ENCODE measurements at places on chromosomes 2 and 18.
A peak's percentile ranks its signal among the peaks of the same experiment; 100 is the strongest.

GRCh38 chr2:39787950-39788349 is 8.9 kb upstream of the THUMPD2 start:
- no peak overlapping the region for H3K27ac ChIP-seq
- no peaks in the 10 kb centered on the region for H3K27me3 ChIP-seq

- peaks cover 5% of the 10 kb centered on the region for H3K27me3 ChIP-seq
- H3K36me3 ChIP-seq = no peaks in the 10 kb centered on the region
- H3K27ac ChIP-seq = no peak overlapping the region
- H3K4me3 ChIP-seq = no peak overlapping the region
- DNase-seq = no peak
- no peaks in the 10 kb centered on the region for H3K4me1 ChIP-seq
These were observed 80.7 kb downstream of the PDCL3 start for GRCh38 chr2:100643467-100643866.

DNA sequence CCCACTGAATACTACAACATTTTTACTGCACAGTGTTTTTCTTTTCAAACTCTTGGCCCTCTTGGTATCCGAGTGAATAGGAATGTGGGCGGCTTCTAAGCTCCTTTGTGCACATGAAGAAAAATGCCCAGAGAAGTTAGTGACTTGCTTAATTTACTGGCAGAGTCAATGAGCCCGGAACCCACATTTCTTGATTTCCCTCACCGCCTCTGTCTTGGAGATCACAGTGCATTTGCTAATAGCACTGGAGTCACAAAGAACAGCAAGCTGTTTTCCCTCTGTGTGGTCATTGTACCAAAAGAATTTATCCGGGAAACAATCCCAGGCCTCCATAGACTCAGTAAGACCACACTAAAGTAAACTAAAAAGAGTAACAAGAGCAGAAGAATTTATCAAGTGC is 18.9 kb downstream of the STON1 start:
- H3K4me3 ChIP-seq = no peak overlapping the region
- peaks cover 11% of the 10 kb centered on the region for H3K36me3 ChIP-seq
- H3K27me3 ChIP-seq = no peaks in the 10 kb centered on the region
- peak overlapping the region; percentile 48 for H3K27ac ChIP-seq
- DNase-seq = no peak
- peaks cover 24% of the 10 kb centered on the region for H3K4me1 ChIP-seq

- no peak overlapping the region for H3K27ac ChIP-seq
- H3K4me1 ChIP-seq = no peaks in the 10 kb centered on the region
- no peak for DNase-seq
- H3K27me3 ChIP-seq = peaks cover 1% of the 10 kb centered on the region
- H3K36me3 ChIP-seq = no peaks in the 10 kb centered on the region
- no peak overlapping the region for H3K4me3 ChIP-seq
These were observed 128.2 kb upstream of the CXCR4 start for GRCh38 chr2:136246086-136246669.

DNA sequence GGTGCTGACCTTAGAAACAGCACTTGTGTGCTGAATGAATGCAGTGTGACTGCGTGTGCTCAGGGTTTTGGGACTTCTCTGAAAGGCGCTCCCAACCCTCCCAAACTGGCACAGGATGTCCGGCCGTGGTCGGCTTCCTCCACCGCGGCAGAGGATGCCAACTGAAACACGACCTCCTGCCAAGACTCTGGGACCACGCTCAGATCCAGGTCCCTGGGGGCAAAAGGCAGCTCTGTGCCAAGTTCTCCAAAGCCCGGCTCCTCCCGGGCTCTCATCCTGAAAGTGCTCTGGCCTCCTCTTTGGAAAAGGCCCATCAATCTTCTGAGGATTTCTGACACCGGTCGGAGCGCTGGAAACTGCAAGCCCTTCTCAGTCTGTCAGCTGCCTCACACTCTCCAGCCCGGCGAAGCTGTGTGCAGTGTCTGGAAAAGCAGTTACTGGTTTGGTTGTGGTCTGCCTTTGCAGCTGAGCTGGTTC is 32.3 kb upstream of the ZBTB7C start:
- H3K4me1 ChIP-seq = peaks cover 4% of the 10 kb centered on the region
- H3K4me3 ChIP-seq = no peak overlapping the region
- no peaks in the 10 kb centered on the region for H3K36me3 ChIP-seq

- H3K27ac ChIP-seq = no peak overlapping the region
- no peak for DNase-seq
- H3K36me3 ChIP-seq = no peaks in the 10 kb centered on the region
- H3K27me3 ChIP-seq = no peaks in the 10 kb centered on the region
- no peaks in the 10 kb centered on the region for H3K4me1 ChIP-seq
These were observed 33.5 kb upstream of the NOL4 start for GRCh38 chr18:34258176-34258575.

DNA sequence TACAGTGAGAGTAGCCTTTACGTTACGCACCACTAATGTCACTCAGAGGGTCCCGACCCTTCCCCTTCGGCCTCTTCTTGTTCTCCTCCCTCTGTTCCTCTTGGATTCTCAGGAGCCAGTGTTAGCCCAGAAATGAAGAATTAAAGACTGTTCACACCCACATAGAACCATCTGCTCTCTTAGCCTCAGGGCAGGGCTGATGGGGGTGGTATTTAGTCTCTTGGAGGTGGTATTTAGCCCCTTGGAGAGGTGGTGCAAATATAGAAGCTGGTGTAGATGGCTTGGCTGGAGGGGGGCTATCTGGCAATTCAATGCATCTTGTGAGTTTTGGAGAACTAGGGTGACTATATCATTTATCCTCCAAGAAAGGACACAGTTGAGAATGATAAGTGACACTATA is 286.5 kb downstream of the PRKCE start:
- peak overlapping the region; percentile 96 for H3K27ac ChIP-seq
- H3K4me3 ChIP-seq = no peak overlapping the region
- H3K27me3 ChIP-seq = no peaks in the 10 kb centered on the region
- H3K36me3 ChIP-seq = no peaks in the 10 kb centered on the region
- H3K4me1 ChIP-seq = peaks cover 42% of the 10 kb centered on the region

DNA sequence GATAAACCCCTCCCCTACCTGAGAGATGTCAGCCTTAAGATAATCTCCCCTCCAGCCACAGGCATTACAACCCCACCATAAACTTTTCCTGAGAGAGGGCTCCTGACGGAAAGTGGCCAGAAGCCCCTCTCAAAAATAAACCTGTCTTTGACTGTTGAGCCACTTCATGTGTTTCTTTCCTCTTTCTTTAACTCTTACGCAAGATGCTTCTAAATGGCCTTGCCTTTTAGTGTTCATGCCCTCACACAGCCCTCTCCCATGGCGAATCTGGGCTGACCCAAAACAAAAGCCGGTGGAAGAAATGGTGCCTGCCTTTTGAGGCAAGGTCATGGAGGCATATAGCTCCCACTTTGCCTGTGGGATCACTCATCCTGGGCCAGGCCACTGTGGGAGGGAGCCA is 54.4 kb downstream of the NAPG start:
- no peak overlapping the region for H3K4me3 ChIP-seq
- H3K27me3 ChIP-seq = no peaks in the 10 kb centered on the region
- no peak for DNase-seq
- no peaks in the 10 kb centered on the region for H3K4me1 ChIP-seq
- no peak overlapping the region for H3K27ac ChIP-seq

GRCh38 chr2:104026725-104027124 is 827.2 kb upstream of the POU3F3 start:
- no peak overlapping the region for H3K27ac ChIP-seq
- H3K27me3 ChIP-seq = peaks cover 53% of the 10 kb centered on the region
- peaks cover 11% of the 10 kb centered on the region for H3K4me1 ChIP-seq
- DNase-seq = no peak
- no peaks in the 10 kb centered on the region for H3K36me3 ChIP-seq

DNA sequence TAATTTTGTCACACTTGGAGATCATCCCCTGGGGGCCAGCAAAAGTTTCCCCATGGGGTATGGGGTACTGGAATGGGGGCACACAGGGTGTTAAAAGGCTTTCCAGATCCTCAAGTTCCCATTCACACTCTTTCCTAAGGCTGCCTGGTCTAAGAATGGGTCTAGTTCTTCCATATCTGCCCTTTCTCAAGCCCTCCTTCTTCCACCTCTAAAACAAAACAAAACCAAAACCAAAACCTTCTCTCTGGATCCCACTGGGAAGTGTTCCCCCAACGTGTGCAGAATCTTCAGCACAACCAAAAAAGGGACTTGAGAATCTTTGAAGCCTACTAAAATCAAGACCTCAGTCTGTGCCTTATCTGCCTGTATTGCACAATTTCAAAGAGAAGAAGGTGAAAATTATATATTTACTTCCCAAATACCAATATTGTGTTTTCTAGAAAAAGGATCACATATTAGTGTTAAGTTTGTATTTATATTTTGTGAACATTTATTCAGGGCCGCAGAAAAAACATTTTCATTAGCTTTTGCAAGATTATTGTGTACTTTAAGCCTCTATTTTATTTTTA is 207.2 kb upstream of the TCF4 start:
- peaks cover 13% of the 10 kb centered on the region for H3K4me1 ChIP-seq
- peak overlapping the region; percentile 31 for H3K27ac ChIP-seq
- H3K27me3 ChIP-seq = no peaks in the 10 kb centered on the region
- H3K36me3 ChIP-seq = peaks cover 2% of the 10 kb centered on the region
- H3K4me3 ChIP-seq = no peak overlapping the region

GRCh38 chr2:3209258-3209657 is 168.4 kb downstream of the EIPR1 start:
- DNase-seq = no peak
- peaks cover 11% of the 10 kb centered on the region for H3K36me3 ChIP-seq
- H3K27me3 ChIP-seq = no peaks in the 10 kb centered on the region
- no peaks in the 10 kb centered on the region for H3K4me1 ChIP-seq
- no peak overlapping the region for H3K4me3 ChIP-seq

DNA sequence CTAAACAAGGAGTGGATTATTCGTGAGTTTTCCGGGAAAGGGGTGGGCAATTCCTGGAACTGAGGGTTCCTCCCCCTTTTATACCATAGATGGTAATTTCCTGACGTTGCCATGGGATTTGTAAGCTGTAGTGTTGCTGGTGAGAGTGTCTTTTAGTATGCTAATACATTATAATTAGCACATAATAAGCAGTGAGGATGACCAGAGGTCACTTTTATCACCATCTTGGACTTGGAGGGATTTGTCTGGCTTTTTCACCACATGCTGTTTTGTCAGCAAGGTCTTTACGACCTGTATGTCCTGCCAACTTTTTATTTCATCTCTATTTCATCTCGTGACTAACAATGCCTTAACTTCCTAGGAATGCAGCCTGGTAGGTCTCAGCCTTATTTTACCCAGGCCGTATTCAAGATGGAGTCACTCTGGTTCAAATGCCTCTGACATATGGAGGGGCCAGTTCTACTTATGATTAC is 124.8 kb upstream of the B3GNT2 start:
- H3K36me3 ChIP-seq = peaks cover 7% of the 10 kb centered on the region
- H3K27ac ChIP-seq = no peak overlapping the region
- no peak overlapping the region for H3K4me3 ChIP-seq
- no peak for DNase-seq
- no peaks in the 10 kb centered on the region for H3K27me3 ChIP-seq

DNA sequence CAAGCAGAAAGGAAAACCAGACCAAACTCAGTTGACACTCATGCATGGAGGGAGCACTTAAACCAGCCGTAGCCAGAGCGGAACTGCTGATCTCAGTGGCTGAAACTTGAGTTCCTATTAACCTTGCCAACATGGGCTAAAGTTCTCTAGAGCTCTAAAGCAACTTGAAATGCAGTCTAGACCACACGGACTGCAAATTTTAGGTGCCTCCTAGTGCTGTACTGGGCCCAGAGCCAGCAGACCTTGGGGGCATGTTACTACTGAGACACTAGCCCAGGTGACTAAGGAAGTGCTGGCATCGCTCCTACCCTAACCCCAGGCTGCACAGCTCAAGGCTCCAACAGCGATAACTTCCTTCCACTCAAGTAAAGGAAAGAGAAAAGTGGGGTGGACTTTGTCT is 236.5 kb downstream of the AKAIN1 start:
- no peaks in the 10 kb centered on the region for H3K27me3 ChIP-seq
- no peaks in the 10 kb centered on the region for H3K4me1 ChIP-seq
- H3K36me3 ChIP-seq = no peaks in the 10 kb centered on the region

DNA sequence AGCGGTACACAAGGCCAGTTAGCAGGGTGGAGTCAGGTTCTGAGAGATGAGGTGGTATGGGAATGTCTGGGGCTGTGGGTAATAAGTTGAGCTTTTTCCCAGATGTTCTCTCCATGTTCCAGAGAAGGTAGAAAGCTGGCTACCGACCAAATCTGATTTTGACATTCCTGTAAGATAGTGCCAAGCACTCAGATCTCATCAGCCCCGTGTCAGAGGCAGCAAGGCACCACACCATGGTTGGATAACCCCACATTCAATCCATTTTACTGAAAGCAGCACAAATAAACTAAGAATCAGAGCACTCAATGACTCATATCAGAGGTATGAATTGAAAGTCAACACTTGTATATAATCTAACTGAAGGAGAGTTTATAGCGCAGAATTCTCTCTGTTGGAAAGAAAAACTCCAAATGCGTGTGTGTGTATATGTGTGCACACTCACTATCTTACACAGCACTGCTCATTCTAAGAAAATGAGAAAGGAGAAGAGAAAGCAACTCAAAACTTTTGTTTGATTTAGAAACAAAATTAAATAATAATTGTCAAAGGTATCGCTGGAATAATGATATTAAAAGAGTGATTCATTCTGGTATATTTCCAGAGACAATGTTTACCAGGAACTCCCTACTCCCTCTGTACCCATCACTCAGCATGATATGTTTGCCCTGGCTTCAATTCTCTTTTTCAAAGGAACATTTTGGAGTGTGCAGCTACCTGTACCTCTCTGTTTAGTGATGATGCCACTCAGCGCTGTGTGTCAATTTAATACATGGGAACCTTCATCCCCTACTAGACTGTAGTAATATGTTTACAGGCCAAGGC is 375.1 kb upstream of the ID2 start:
- H3K4me3 ChIP-seq = no peak overlapping the region
- no peak for DNase-seq
- peaks cover 3% of the 10 kb centered on the region for H3K27me3 ChIP-seq

GRCh38 chr2:115609978-115610377 is 1167.5 kb downstream of the DPP10 start:
- DNase-seq = no peak
- H3K4me1 ChIP-seq = peaks cover 30% of the 10 kb centered on the region
- H3K4me3 ChIP-seq = no peak overlapping the region
- no peaks in the 10 kb centered on the region for H3K27me3 ChIP-seq
- no peak overlapping the region for H3K27ac ChIP-seq

GRCh38 chr2:85801871-85802270 is 48.1 kb downstream of the ATOH8 start:
- peaks cover 17% of the 10 kb centered on the region for H3K4me1 ChIP-seq
- H3K4me3 ChIP-seq = no peak overlapping the region
- no peaks in the 10 kb centered on the region for H3K27me3 ChIP-seq

- no peak overlapping the region for H3K27ac ChIP-seq
- H3K4me1 ChIP-seq = peaks cover 8% of the 10 kb centered on the region
- no peaks in the 10 kb centered on the region for H3K27me3 ChIP-seq
- H3K4me3 ChIP-seq = no peak overlapping the region
- DNase-seq = no peak
- peaks cover 5% of the 10 kb centered on the region for H3K36me3 ChIP-seq
These were observed 26.0 kb downstream of the MAP3K20 start for GRCh38 chr2:173101687-173102086.

DNA sequence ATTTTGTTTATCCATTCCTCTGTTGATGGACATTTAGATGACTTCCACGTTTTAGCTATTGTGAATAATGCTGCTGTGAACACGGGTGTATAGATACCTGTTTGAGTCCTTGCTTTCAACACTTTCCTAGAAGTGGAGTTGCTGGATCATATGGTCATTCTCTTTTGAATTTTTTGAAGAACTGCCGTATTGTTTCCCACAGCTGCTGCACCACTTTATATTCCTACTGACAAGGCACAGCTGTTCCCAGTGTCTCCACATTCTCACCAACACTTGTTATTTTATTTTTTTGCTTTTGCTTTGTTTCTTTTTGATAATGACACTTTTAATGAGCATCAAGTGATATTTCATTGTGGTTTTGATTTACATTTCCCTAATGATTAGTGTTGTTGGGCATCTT is 41.4 kb upstream of the KCNJ13 start:
- H3K27ac ChIP-seq = no peak overlapping the region
- H3K27me3 ChIP-seq = no peaks in the 10 kb centered on the region
- peaks cover 57% of the 10 kb centered on the region for H3K36me3 ChIP-seq
- H3K4me1 ChIP-seq = no peaks in the 10 kb centered on the region
- H3K4me3 ChIP-seq = no peak overlapping the region

All from mesothelial cell of epicardium (in vitro differentiated cells).